ENCODE measurements at places on chromosomes 5 and 9. TPM values are rescaled to one million over a fixed set of nuclear protein-coding genes. Genes with fewer than 3 reads are reported as not detected.

Gene NR5A1
- total RNA-seq, result not detected

Gene GRXCR2
- total RNA-seq, result not detected

Gene AJM1
- total RNA-seq, result 2.9 TPM

Gene SPATA31E1
- not detected for total RNA-seq

Gene CHMP5
- total RNA-seq, result 23.3 TPM

Gene CAPSL
- not detected for total RNA-seq

Gene MYORG
- 0.42 TPM for total RNA-seq

Gene JAKMIP2
- 2.4 TPM for total RNA-seq

Gene BSPRY
- not detected for total RNA-seq

Gene C9orf50
- total RNA-seq, result not detected

Gene PNPLA7
- 7.3 TPM for total RNA-seq

Gene PCDHAC1
- not detected for total RNA-seq

Gene SPAG8
- 0.97 TPM for total RNA-seq

Gene SLC6A7
- not detected for total RNA-seq

Gene GFI1B
- total RNA-seq, result 29.3 TPM

Gene ENTR1
- total RNA-seq, result 46.5 TPM

DNA sequence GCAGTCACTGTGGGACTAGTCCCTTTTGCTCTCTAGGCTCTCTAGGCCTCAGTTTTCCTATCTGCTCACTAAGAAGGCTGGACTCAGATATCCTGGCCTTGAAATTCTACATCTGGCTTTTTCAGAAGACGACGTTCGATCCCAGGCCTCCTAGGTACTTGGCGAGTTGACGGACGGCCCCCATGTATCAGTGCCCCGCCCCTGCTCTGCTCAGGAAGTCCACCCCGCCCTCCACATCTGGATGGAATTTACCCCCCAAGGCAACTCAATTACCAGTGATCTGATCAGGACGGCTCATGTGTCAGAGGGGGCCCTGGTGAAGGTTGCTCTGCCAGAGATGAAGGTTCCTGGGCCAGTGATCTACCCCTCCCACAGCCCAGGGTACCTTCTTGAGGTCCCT, 44.1 kb upstream of the SYNPO start:
- no peaks in the 10 kb centered on the region for H3K4me1 ChIP-seq
- no peak overlapping the region for H3K4me3 ChIP-seq
- H3K36me3 ChIP-seq, result no peaks in the 10 kb centered on the region
- no peak for DNase-seq
- H3K27ac ChIP-seq, result no peak overlapping the region

- H3K27me3 ChIP-seq, result peaks cover 57% of the 10 kb centered on the region
- peaks cover 9% of the 10 kb centered on the region for H3K4me1 ChIP-seq
- no peak for DNase-seq
- no peak overlapping the region for H3K27ac ChIP-seq
- peaks cover 4% of the 10 kb centered on the region for H3K36me3 ChIP-seq
These were observed 142.7 kb downstream of the PAX5 start for GRCh38 chr9:36891341-36891811.

DNA sequence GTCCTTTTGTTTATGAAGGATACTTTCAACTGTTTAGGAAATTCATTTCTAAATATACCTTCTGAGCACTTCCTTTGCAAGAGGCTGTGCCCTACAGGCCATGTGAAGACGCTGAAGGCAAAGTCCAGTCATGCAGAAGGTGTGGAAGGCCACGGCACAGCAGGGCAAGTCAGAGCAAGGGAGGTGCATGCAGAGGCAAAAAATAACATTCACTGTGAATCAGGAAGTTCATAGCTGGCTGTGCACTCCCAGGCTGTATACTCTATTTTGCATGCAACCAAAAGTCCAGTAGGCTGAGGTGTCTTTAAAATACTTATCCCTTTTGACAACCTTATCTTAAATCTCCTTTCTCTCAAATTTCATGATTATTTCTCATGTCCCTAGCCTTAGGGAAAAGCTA, 50.3 kb downstream of the GNAQ start:
- no peaks in the 10 kb centered on the region for H3K27me3 ChIP-seq
- H3K4me3 ChIP-seq, result peak overlapping the region; percentile 33
- no peak for DNase-seq
- peak overlapping the region; percentile 51 for H3K27ac ChIP-seq
- peaks cover 4% of the 10 kb centered on the region for H3K36me3 ChIP-seq

GRCh38 chr9:69899491-69899890, 78.9 kb downstream of the CFAP95 start:
- DNase-seq, result no peak
- H3K36me3 ChIP-seq, result no peaks in the 10 kb centered on the region
- H3K27ac ChIP-seq, result no peak overlapping the region
- peaks cover 8% of the 10 kb centered on the region for H3K27me3 ChIP-seq

DNA sequence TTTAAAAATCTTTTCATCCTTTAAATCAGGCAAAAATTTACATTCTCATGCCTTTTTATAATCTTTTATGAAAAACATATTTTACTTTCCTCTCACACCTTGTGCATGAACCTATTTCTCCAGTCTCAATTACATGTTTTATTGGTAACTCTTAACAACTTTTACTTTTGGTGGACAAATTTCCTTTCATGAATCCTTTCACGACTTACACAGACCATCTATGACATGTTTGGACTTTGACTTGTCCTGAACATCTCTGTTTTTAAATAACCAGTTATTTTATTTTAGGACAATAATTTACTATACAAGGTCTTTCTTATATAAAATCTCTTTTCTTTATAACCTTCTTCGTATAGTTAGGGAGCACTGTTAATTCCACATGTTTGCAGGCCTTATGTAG, 26.5 kb upstream of the MTMR12 start:
- H3K27ac ChIP-seq, result no peak overlapping the region
- no peak overlapping the region for H3K4me3 ChIP-seq
- peaks cover 7% of the 10 kb centered on the region for H3K27me3 ChIP-seq
- no peaks in the 10 kb centered on the region for H3K36me3 ChIP-seq
- no peaks in the 10 kb centered on the region for H3K4me1 ChIP-seq

GRCh38 chr9:134180786-134181647, 16.7 kb upstream of the RNU6ATAC start:
- peak; percentile 6 for DNase-seq
- H3K4me3 ChIP-seq, result no peak overlapping the region
- peaks cover 27% of the 10 kb centered on the region for H3K4me1 ChIP-seq
- peak overlapping the region; percentile 81 for H3K27ac ChIP-seq

- H3K4me1 ChIP-seq, result no peaks in the 10 kb centered on the region
- no peak overlapping the region for H3K27ac ChIP-seq
- no peaks in the 10 kb centered on the region for H3K27me3 ChIP-seq
- no peak overlapping the region for H3K4me3 ChIP-seq
These were observed 29.0 kb downstream of the PITX1 start for GRCh38 chr5:135005076-135005475.

DNA sequence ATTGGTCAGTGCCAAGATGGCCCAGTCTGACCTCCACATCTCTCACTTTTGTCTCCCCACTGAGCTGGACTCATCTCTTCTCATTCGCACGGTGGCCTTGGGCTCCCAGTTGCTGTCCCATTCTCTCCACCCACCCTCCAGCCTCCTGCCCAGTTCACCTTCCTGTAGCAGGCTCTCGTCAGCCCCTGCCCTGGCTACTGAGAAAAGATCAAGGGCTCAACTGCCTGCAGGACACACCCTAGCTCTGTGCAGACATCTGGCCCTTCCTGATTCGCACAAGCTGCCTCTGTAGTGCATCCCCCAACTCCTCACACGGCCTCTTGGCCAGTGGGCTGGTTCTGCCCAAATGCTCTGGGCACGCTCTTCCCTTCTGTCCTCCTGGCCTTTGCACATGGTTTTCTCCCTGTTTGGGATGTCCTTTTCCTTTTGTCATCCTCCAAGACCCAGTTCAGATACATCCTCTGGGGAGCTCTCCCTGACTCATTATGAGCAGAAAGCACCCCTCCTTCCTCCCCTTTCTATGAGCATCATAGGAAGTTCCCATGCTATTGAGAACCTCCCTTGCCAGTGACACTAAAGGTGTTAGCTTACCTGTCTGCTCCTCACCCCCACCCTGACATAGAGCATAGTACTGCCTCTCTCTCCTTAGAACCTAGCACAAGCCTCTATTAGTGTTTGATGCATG, 78.5 kb upstream of the TGFBR1 start:
- no peak overlapping the region for H3K4me3 ChIP-seq
- H3K27me3 ChIP-seq, result no peaks in the 10 kb centered on the region
- H3K27ac ChIP-seq, result no peak overlapping the region
- no peak for DNase-seq
- H3K36me3 ChIP-seq, result no peaks in the 10 kb centered on the region

GRCh38 chr9:137319739-137320551, 17.9 kb upstream of the NRARP start:
- no peaks in the 10 kb centered on the region for H3K27me3 ChIP-seq
- H3K4me3 ChIP-seq, result no peak overlapping the region
- H3K27ac ChIP-seq, result no peak overlapping the region
- no peaks in the 10 kb centered on the region for H3K36me3 ChIP-seq

GRCh38 chr5:58498340-58498942, 7.2 kb downstream of the GAPT start:
- H3K4me3 ChIP-seq, result no peak overlapping the region
- no peak for DNase-seq
- peaks cover 41% of the 10 kb centered on the region for H3K27me3 ChIP-seq
- no peak overlapping the region for H3K27ac ChIP-seq

GRCh38 chr9:112750764-112751055, 150 bp downstream of the SNX30 start:
- H3K36me3 ChIP-seq, result no peaks in the 10 kb centered on the region
- peaks cover 50% of the 10 kb centered on the region for H3K4me1 ChIP-seq
- H3K27ac ChIP-seq, result no peak overlapping the region
- DNase-seq, result no peak

DNA sequence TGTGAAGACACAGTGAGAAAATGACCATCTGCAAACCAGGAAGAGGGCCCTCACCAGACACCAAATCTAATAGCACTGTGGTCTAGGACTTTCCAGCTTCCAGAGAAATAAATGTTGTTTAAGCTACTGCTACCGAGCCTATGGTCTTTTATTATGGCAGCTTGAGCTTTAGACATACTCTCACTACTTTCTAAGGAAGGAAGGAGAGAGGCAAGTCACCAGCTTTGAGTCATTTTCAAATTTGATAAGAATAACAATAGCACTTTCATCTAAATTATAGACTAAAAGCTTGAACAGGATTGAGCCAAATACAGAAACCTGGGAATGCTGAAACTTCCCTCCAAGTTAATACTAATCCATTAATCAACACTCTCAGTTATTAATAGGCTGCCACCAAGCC, 64.4 kb downstream of the PLPPR1 start:
- no peak for DNase-seq
- H3K4me1 ChIP-seq, result no peaks in the 10 kb centered on the region
- no peaks in the 10 kb centered on the region for H3K27me3 ChIP-seq

GRCh38 chr5:117893211-117893610, 1095.1 kb downstream of the DTWD2 start:
- H3K36me3 ChIP-seq, result no peaks in the 10 kb centered on the region
- no peak for DNase-seq
- H3K4me3 ChIP-seq, result no peak overlapping the region

GRCh38 chr9:6183227-6183551, 32.4 kb upstream of the IL33 start:
- no peak overlapping the region for H3K4me3 ChIP-seq
- H3K36me3 ChIP-seq, result peaks cover 2% of the 10 kb centered on the region
- peaks cover 4% of the 10 kb centered on the region for H3K4me1 ChIP-seq
- H3K27ac ChIP-seq, result no peak overlapping the region
- DNase-seq, result no peak
- peaks cover 20% of the 10 kb centered on the region for H3K27me3 ChIP-seq

- no peaks in the 10 kb centered on the region for H3K27me3 ChIP-seq
- DNase-seq, result no peak
- H3K4me1 ChIP-seq, result no peaks in the 10 kb centered on the region
- H3K27ac ChIP-seq, result no peak overlapping the region
- no peaks in the 10 kb centered on the region for H3K36me3 ChIP-seq
These were observed 51.8 kb downstream of the IRX2 start for GRCh38 chr5:2699686-2700085.

DNA sequence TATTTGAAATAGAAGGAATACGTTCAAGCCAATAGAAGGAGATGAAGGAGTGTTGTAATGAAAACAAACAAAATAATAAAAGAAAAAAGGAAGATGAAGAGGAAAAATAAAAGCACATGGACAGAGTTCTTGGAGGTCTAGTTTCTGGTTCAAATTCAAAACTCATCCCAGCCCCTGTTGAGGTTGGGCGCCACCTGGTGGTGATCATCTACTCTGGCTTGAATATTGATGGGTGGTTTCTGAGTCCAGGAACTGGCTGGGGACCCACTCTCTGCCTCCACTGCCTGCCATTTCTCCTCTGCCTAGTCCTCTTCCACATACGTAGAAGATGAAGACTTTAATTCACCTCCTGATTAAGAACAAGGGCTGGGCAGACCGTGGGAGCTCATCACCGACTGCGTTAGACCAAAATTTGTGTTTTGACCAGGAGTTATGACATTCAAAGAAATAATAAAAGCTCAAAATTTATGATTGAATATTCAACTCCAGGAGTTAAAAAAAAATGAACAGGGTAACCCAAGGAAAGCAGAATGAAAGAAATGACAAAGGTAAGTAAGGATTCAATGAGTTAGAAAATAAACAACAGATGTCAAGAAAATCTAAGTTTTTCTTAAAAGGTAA, 99.0 kb upstream of the SLC1A3 start:
- H3K27ac ChIP-seq, result peak overlapping the region; percentile 67
- no peak overlapping the region for H3K4me3 ChIP-seq
- DNase-seq, result peak; percentile 37

- no peak overlapping the region for H3K27ac ChIP-seq
- DNase-seq, result no peak
- H3K27me3 ChIP-seq, result peaks cover 12% of the 10 kb centered on the region
- peaks cover 2% of the 10 kb centered on the region for H3K36me3 ChIP-seq
These were observed 97.3 kb upstream of the EQTN start for GRCh38 chr9:27394154-27394825.

- no peak overlapping the region for H3K4me3 ChIP-seq
- H3K4me1 ChIP-seq, result peaks cover 7% of the 10 kb centered on the region
- DNase-seq, result no peak
These were observed 8.0 kb downstream of the PLIN2 start for GRCh38 chr9:19119246-19119645.

GRCh38 chr5:62259699-62260250, 46.2 kb upstream of the KIF2A start:
- H3K4me3 ChIP-seq, result no peak overlapping the region
- no peak for DNase-seq
- H3K36me3 ChIP-seq, result no peaks in the 10 kb centered on the region
- no peaks in the 10 kb centered on the region for H3K27me3 ChIP-seq
- H3K4me1 ChIP-seq, result peaks cover 32% of the 10 kb centered on the region
